ENCODE measurements at places on chromosomes 5 and 9.

DNA sequence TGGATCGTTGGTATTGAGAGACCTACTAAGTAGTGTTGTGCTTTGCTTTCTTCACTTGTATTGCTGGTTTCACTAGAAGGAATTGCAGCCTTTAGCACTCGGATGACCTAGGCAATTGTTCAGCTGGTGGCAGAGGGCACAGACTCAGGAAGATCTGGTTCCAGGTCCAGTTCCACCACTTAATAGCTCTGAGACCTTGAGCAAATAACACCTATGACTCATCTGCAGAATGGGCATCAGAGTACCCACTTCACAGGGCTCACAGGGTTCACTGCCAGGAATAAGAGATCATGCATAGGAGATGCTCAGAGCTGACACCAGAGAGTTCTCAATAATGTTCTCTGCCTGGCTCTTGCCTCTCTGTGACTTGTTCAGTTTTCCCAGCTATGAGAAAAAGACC lies 133.6 kb downstream of the SIL1 start:
- DNase-seq, result no peak

DNA sequence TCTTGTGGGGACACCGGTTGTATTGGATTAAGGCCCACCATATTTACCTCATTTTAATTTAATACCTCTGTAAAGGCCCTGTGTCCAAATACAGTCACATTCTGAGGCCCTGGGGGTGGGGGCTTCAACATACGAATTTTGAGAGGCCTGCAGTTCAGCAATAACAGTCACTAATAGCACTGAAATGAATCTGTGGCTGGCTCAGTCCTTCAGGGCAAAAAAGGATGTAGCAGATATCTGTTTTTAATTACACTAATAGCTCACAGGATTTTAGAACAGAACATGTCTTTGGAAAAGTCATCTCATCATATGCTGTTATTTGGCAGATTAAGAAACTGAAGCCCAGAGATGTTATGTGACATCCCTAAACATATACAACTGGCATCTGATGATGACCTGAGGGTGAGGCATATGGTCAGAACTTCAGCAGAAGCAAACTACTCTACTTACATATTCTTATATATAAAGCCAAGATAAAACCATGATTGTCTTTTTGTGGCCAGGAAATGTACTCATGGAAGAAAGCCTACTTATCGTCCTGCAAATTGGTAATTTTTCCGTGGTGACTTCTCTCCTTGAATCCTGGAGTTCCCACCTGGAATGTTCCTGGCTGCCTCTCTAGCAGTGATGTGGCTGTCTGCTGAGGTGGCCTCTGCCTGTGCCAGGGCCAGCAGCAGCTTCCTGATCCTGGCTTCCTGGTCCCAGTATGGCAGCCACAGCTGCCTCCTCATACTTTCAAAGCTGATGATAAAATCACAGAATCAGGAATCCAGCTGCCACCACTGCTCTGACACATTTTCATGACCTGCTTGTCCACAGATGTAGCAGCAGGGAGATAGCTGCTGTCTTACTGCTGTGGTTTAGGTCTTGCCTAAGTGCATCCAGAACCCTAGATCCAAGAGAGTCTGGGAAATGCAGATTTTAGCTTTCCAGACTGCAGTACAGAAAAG lies 72.1 kb upstream of the ANKRD55 start:
- DNase-seq, result no peak

GRCh38 chr5:42950116-42950455 lies 90.0 kb downstream of the ANXA2R start:
- no peak for DNase-seq

GRCh38 chr9:121340676-121341392 lies 29.2 kb downstream of the STOM start:
- no peak for DNase-seq

DNA sequence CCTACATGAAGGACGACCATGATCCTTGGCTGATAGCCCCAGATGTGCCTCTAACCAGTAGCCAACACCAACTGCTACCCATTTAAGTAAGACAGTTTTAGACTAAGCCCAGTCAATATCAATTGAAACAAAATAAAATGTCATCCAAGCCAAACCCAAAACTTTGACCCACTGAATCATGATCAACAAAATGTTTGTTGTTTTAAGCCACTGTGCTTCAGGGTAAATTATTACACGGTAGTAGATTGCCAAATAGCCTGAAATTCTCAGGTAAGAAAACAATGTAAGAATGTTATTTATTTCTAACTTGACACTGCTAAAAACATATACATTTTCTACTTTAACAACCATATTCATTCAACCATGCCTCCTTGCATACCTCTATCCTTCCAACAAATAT lies 105.5 kb upstream of the PAPPA start:
- DNase-seq, result no peak

DNA sequence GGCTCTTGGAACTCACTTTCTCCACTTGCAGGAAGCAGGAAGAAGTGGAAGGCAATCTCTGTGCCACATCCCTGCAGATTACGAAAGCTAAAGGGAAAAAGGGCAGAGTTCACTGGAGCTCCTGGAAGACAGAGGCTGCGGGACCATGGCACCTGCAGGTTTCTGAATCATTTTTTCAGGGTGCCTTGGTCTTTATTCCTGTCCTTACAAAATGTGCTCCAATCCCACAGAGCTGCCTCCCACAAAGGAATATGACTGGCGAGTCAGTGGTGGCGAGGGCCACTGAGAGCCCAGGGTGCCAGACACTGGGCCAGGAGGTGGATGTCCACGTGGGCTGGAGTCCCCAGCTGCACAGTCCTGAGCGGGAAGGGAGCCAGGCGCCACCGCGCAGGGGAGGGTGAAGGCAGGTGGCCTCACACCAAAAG lies 183.0 kb downstream of the FANCC start:
- no peak for DNase-seq

DNA sequence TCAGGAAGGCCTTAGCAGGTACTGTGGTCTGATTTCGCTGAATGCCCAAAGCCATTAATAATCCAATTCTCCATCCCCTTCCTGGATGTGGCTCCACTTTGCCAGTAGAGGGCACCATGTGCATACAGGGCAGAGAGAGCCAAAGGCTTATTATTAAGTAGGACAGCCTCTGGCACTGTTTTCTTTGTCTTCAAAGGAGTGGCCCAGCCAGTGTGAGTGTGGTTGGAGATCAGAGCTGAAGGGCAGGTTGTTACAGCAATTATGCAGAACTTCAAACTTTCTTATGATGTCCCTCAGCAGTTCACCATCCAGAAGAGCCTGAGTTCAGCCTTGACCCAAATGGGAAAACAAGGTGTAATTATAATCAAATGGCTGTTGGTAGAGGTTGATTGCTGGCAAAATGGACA lies 38.6 kb upstream of the CEMIP2 start:
- no peak for DNase-seq

- DNase-seq, result no peak
Observed at GRCh38 chr9:3447788-3448187, 78.0 kb downstream of the RFX3 start.

- no peak for DNase-seq
Observed at GRCh38 chr5:149904977-149905376, 39.6 kb downstream of the PDE6A start.

DNA sequence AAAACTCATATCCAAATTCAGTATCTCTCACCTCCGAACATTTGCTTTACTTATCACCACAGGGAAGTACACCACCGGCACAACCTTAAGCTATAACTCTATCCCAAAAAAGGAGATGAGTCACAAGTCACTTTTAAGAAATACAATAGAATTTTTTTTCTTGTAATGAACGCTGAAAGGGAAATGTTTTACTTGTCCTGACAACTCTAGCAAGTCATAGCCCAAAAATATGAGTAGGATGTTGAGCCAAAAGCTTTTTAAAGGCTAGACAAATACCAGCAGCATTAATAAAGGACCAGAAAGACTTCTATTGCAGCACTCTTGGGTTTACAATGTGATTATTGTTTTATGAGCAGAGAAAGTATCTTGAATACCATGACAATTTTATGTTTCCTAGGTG lies 147.3 kb upstream of the FST start:
- no peak for DNase-seq

- no peak for DNase-seq
Observed at GRCh38 chr5:1380011-1380817, 35.3 kb upstream of the CLPTM1L start.

Data from NCI-H187 (cell line).